ENCODE measurements at places on chromosomes 12 and 14.

GRCh38 chr12:29582146-29582545 is 84.7 kb upstream of the OVCH1 start:
- DNase-seq: no peak

GRCh38 chr12:92987846-92988621 is 58.9 kb upstream of the EEA1 start:
- DNase-seq: no peak

DNA sequence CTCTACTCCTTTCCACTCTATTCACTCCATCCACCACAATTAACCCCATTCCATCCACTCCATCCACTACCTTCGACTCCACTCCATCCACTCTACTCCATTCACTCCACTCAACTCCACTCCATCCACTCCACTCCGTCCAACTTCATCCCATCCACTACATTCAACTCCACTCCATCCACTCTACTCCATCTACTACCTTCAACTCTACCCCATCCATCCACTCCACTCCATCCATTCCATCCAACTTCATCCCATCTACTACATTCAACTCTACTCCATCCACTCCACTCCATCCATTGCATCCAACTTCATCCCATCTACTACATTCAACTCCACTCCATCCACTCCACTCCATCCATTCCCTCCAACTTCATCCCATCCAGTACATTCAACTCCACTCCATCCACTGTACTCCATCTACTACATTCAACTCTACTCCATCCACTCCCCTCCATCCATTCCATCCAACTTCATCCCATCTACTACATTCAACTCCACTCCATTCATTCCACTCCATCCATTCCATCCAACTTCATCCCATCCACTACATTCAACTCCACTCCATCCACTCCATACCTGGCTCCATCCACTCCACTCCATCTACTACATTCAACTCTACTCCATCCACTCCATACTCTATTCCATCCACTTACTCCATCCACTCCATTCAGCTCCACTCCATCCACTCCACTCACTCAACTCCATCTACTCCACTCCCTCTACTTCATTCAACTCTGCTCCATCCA is 16.4 kb downstream of the HNF1A start:
- no peak for DNase-seq

DNA sequence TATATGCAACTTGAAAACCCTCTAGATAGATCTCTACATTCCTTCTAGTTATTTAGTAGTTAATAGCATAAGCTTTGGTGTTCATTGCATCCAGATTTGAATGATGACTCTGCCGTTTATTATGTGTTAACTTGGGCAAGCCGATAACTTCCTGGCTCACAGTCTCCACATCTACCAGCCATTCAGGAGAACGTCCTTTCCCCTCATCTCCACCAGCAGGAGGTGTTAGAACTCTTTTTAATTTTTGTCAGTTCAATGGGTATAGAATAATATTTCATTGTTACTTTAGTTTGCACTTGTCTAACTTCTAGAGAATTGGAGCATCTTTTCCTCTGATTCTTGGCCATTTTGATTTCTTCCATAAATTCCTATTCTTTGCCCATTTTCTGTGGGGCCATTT is 30.0 kb upstream of the WSCD2 start:
- no peak for DNase-seq

DNA sequence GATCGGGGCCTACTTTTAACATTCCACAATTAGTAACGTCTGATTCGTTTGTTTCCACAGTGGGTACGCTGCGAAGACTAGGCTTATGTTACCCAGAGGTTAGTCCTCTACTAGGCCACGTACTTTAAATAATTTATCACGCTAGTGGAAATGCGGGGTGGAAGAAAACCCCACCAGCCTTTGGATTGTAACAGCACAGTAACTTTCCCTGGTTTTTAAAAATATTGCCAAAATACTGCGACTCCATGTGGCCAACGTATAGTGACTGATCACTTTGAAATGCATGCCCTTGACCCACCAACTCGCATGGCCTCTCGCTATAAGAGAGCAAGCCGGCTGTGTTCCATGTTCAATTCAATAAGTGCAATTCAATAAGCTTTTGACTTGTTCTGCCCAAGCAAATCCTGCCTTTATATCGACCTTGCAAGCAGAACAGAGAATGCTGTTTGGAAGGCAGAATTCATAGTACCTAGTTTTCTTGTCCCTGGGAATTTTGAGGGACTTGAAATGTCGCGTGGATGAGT is 882 bp upstream of the GTF2A1 start:
- DNase-seq: no peak

DNA sequence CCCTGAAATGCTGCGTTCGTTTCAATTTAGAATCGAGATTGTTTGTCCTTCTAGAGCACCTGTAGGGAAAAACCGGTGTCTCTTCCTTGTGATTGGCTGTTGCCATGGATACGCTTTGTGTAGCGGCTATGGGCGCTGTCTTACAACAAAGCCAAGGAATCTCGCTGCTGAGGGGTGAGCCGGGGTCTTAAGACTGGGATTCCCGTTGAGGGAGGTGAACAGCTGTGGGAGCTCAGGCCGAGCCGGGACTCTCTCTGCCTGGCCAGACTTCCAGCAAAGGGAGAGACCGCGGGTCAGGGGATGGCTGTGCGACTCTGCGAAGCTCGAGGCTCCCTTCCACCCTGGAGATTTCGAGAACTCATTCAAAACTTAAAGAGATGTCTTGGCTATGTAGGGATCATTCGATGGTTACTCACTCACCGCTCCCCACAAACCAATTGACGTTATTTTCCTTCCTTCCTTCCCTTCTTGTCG is at the start of the genes LRRIQ1 and TSPAN19:
TSS of gene LRRIQ1 (plus strand) at position 118 of the 474 bp plus-strand sequence. CDS start 1,826 bp downstream, outside the sequence.
TSS of gene TSPAN19 (minus strand) at position 44 of the 474 bp plus-strand sequence. CDS start 6,331 bp downstream, outside the sequence.
- no peak for DNase-seq

DNA sequence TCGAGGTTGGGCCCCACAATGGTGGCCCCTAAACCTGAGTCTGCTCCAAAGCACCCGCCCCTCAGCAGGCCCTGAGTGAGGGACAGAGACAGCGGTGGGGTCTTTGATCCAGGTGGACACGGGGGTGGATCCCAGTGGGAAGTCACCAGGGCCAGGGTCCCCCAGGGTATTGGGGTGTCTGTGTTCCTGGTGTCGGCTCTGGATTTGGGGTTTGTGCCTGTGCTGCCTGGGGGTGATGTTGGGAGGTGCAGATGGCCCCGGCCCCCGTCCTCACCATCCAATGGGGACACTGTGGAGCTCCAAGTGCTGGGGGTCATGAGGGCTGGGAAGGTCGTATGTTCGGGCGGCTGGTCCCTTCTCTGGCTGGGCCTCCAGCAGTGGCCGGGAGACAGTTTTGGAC is 354.2 kb downstream of the TMEM121 start:
- no peak for DNase-seq

DNA sequence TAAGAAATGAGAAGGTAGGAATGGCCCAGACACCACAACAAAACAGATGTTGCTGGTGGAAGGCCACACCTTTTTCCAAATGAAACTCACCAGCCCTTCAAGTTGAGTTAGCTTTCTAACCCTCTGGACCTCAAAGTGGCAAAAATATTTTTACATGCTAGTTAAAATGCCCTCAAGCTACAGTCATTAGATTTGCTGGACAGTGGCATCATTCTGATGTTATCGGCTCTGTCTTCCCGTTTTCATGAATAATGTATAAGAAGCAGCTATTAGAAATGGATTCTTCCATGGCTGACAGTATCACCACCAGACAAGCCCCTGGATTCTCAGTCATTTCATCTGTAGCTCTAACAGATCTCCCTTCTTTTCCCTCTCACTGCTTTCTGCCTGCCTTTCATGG is 37.1 kb upstream of the PLXNC1 start:
- DNase-seq: no peak

DNA sequence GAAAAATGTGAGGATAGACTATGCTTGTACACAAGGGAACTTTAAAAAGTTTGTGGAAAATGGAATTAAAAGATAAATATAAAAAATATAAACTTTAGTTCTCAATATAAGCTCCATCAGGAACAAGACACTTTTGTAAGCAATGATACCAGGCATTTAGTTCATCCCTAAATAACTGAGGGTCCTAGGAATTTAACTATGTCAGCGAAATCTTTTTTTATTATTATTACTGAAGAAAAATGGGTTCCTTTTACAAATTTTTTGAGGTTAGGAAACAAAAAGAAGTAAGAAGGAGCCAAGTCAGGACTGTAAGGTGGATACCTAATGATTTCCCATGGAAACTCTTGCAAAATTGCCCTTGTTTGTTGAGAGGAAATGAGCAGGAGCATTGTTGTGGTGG is 102.8 kb downstream of the TRMT5 start:
- no peak for DNase-seq

GRCh38 chr12:121184984-121185889 is 24.7 kb upstream of the P2RX4 start:
- no peak for DNase-seq

- DNase-seq: no peak
Observed at GRCh38 chr12:119491814-119492213, 101.8 kb upstream of the TMEM233 start.

GRCh38 chr12:38424436-38424835 is 107.9 kb downstream of the ALG10B start:
- DNase-seq: no peak

- DNase-seq: no peak
Observed at GRCh38 chr12:65494537-65494936, 216.1 kb downstream of the MSRB3 start.

GRCh38 chr12:104457746-104458693 is 1.3 kb downstream of the CHST11 start:
- DNase-seq: no peak

GRCh38 chr12:48180424-48180823 is 3.0 kb upstream of the CCDC184 start:
- no peak for DNase-seq

DNA sequence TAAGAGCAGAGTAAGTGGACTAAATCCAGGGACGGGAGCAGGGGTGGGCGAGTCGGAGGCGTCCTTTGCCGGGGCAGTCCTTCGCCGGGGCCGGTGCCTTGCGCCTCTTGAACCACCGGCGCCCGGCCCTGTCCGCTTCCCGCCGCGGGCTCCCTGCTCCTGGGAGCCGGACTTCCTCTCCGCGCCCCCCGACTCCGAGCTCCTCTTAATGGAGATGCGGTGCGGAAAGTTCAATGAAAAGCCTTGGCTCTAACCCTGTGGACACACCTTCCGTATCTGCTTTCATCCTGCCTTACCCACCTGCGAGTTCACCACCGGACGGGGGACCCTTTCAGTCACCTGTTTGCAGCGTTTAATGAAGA is 412 bp downstream of the FGFR1OP2 start:
- DNase-seq: no peak

DNA sequence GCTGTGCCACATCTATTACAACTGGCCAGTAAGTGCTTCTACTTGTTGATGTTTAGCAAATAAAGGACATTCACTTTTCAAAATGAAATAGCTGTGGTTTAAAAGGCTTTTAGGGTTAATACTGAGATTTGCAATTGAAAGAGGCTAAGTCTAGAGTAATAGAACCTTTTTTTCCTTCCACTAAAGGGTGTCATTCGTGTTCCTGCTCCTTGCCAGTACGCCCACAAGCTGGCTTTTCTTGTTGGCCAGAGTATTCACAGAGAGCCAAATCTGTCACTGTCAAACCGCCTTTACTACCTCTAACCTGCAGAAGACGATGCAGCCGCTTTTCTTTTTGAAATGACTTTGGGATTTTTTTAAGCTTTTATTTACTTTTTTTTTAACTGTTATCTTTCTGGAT is 33.6 kb downstream of the PIWIL1 start:
- no peak for DNase-seq

DNA sequence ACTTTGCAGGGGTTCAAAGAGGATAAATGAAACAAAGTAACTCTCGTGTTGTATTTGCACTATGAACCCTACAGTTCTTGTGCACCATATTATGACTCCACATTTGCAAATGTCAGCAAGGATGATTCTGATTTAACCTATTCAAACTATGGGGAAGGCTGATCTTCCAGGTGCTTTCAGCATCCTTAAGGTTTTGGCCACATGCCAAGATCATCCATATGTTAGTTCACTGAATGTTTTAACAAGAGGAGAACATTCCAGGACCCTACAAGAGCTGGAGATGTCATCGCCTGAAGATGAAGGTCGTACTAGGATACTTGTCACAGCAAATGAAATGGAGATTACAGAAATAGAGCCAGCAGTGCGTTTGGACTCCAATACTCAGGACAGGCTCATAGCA is 114.2 kb downstream of the DHRS2 start:
- no peak for DNase-seq

DNA sequence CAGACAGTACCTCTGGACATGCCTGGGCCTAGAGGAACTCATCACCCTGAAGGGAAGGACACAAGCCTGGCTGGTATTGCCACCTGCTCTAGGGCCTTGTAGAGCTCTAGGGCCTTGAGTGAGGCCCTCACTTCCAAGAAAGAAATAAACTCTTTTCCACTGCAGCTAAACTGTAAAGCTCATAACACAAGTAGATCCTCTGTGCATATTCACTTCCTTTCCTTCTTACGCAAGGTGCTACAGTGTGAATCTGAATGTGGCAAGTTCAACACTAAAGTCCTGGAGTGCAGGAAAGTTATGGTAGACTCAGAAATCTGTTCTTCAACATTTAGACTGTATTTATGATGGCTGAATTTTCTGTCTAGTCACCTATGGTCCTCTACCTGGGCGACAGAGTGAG is 14.5 kb downstream of the RNASE3 start:
- no peak for DNase-seq

DNA sequence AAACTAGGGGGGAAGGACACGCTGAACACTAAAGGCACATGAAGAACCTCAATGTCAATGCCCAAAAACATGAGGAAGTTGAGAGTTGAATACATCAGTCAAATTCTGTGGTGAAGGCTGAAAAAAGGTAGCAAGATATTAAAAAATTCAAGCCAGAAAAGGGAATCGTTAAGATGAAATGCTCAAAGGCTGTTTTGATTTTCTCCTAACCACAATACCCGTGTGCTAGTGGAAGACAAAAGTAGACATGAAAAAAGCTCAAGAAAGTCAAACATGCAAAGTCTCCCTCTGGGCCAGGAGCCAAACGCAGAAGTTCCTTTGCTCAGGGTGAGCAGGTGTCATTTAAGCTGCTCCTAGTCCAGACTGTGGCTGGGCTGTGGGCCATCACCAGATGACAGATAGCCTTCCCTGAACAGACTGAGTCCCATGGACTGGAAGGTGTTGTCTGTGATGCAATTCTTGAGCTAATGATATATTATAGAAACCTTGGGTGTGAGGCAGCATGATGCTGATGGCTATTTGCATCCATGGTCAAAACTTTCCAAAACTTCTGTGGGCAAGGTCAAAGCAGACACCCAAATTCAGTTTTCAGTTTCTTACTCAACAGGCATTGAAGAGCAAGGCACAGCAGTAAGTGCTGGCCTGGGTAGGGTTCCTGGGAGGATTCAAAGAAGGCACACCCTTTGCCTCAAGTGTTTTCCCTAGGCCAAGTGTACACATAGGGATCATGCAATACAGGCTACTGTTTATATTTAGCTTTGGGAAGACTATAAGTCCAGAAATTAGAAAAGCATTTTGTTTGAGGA is 81.6 kb downstream of the MYRFL start:
- DNase-seq: no peak

DNA sequence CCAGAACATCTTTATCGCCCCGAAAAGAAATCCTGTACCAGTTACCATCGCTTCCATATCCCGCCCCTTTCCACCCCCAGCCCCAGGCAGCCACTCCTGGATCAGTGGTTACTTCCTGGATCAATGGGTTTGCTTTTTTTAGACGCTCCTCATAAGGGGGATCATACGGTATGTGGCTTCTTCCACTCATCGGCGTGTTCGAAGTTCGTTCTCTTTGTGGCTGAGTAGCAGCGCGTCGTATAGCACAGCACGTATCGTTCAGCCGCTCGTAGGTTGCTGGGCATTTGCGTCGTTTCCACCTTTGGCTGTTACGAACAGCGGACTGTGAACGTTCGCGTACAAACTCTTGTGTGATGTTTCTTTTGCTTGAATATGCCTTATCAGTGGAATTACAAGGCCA is 1.8 kb downstream of the NOC4L start:
- no peak for DNase-seq
